AG10803 (cell line): ENCODE measurements at places on chromosomes 1 and 21.

- no peak for DNase-seq
Observed at GRCh38 chr1:93675271-93675670, 6.4 kb downstream of the BCAR3 start.

DNA sequence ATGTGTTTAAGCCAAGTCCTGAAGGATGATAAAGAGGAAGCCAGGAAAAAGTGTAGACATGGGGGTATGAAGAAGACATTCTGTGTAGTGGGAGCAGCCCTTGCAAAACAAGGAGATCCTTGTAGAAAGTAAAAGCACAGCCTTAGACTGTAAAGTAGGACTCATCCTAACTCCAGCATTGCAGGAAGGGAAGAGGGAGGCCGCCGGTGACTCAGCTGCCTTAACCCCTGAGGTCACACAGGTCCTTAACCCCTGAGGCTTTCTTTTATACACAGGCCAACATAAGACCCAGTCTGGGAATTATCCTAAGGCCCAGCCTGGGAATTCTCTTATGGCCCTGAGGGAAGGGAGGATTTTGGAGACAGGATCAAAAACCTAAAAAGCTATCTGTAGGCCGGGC lies 18.0 kb downstream of the PGM1 start:
- DNase-seq = no peak

DNA sequence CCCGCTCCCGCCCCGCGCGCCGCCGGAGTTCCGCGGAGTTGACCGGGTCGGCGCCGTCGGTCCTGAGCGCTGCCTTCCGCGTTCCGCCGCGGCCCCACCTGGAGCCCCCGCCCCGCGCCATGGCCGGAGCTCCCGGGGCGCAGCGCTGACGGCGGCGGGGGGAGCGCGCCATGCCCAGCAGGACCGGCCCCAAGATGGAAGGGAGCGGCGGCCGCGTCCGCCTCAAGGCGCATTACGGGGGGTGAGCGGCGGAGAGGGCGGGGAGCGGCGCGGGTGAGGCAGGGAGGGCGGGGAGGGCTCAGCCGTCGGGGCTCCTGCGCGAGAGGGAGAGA lies 216 bp downstream of the PRKCZ start:
- DNase-seq = no peak

DNA sequence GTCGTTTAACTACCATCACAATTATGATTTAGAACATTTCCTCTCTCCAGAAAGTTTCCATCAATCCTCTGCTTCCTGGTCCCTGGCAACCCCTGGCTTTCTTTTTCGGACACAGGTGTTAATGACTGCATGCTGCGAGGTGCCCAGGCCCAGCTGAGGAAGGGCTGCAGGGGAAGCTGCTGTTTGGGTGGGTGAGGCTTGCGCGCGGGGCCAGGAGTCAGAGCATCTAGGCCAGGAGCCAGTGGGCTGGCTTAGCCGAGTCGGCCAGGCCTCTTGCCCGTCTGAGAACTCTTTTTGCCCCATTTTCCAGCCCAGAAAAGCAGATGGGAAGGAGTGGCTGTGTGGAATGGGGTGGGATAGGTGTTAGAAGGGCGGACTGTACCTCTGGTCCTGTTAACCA lies 51.5 kb downstream of the NAV1 start:
- DNase-seq = no peak
